ENCODE measurements at places on chromosomes 3 and 15. TPM values are rescaled to one million over a fixed set of nuclear protein-coding genes. Genes with fewer than 3 reads are reported as not detected.

SACM1L gene
- 20.7 TPM for polyA plus RNA-seq

LIPH gene
- not detected for polyA plus RNA-seq

- H3K4me3 ChIP-seq: no peak overlapping the region
- H3K27ac ChIP-seq: no peak overlapping the region
- H3K27me3 ChIP-seq: no peaks in the 10 kb centered on the region
- no peak for DNase-seq
- no peaks in the 10 kb centered on the region for H3K36me3 ChIP-seq
These were observed 15.3 kb downstream of the SCG3 start for GRCh38 chr15:51696566-51696965.

DNA sequence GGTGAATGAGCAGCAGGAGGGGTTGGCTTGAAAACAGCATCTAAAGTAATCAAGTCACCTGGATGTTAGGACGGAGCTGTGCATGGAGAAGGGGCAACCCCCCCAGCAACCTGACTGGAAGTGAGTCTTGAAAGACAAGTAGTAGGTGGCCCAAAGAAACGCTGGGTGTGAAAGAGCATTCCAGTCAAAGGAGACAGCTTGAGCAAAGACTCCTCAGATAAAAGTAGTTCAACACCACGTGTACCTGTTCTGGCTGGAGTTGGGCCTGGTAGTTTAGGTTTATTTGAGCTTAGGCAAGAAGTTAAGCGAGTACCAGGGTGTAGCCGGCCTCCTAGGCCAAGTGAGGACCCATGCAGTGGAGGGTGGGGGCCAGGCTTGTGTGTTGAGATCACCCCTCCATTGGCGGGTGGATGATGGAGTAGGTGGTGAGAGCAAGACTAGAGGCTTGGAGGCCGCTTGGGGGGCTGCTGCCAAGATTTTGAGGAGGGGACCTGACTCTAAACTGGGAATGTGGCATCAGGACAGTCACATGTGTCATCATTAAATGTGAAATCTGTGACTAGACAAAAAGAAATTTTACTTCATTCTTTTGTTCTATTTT is 61.3 kb downstream of the ABHD2 start:
- no peaks in the 10 kb centered on the region for H3K4me1 ChIP-seq
- DNase-seq: no peak
- no peak overlapping the region for H3K27ac ChIP-seq
